ENCODE measurements at places on chromosomes 1 and 21.

DNA sequence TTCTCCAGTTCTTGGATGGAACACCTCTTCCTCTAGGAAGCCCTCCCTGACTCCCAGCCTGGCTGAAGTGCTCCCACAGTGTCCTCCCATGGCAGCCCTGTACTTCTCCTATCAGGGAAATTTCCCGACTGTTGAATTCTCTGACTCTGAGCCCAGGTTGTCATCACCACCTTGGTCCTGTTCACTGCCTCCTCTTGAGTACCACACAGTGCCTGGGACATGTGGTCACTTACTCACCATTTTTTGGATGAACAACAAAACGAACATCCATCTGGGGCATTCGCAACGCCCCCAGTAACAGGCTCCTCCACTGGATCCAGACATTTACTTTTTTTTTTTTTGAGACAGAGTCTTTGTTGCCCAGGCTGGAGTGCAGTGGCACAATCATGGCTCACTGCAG lies 37.4 kb downstream of the CHD5 start:
- DNase-seq, result no peak

GRCh38 chr1:57133686-57134085 lies 167.9 kb upstream of the C8B start:
- no peak for DNase-seq

GRCh38 chr1:106613068-106613467 lies 443.4 kb upstream of the PRMT6 start:
- no peak for DNase-seq

DNA sequence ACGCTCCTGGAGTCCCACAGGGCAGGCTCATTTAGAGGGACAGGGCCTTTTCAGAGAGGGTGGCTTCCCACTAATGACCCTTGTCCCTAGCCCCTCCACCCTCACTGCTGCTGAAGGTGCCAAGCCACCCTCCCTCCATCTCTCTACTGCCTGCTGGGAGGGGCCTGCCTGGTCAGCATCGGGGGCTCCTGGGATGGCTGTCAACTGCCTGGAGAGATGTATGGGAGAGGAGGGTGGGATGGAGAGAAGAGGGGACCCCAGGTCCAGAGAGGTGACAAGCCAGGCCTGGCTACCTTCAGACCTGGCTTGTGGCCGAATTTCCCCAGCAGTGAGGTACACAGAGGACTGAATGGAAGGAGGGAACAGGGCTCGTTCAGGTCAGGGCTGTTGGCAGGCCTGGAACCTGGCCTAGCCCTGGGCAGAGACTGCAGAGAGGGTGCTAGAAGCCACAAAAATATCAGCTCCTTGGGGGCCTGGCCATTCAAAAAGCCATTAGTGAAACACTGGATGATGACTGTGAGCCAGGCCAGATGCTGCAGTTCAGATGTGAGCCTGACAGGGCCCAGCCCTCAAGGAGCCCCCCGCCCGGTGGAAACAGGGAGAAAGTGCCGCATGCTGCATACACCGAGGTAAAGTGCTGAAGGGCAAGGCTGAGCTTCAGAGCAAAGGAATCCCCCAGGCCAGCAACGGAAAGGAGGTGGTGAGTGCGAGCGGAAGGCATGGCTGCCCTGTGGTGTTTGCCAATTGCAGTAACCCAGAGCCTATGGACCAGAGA lies 20.0 kb downstream of the MMEL1 start:
- no peak for DNase-seq

DNA sequence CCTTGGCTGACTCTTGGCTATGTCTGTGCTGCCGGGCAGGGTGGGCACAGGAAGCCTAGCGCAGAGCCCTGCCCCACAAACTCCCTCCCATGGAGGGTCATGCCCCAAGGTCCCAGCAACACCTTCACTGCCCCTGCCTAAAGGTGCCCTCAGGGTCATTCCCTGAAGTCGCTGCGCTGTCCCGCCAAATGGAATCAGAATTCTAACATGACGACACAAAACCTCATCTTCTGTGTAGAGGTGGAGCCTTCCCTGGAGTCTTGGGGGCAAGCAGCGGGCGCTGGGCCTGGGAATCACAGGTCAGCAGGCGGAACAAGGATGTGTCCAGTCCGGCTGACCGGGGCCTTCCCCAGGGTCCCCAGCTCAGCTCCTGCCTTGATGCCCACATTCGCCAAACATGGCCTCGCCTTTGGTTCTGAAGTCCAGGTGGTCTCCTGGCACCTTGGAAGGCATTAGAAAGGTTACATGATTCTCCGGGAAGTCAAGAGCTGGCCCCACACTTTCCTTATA lies 17.3 kb downstream of the TMEM201 start:
- no peak for DNase-seq

- no peak for DNase-seq
Measured at GRCh38 chr1:184020855-184021254, 16.7 kb downstream of the COLGALT2 start.

DNA sequence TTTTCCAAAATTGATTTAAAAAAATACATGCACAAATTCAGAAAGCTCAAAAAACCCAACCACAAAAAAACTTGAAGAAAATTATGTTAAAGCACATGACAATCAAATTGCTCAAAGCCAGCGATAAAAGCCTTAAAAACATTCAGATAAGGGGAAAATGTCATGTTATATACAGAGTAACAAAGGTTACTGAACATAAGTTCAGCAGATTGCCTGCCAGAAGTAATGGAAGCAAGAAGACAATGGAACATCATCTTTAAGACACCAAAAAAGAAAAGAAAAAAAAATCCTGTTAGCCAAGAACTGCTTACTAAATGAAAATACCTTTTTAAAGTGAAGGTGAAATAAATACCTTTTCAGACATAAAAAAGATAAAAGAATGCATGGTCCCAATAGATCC lies 147.2 kb upstream of the SGIP1 start:
- DNase-seq, result no peak

DNA sequence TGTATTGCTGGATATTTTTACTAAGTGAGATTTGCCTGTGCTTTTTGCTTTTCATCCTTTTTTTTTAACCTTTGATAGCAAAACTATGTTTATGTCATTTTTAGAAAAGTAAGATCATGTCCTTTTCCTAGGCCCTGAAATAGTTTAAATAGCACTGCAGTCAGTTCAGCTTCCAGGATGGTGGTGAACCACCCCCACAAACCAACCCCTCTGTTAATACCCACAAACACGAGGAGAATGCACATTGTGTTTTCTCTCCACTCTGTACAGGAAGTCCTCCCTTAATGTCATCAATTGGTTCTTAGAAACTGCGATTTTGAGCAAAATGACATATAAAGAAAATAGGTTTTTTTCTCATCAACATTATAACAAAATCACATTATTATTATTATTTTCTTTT lies 117.7 kb upstream of the DSCAM start:
- no peak for DNase-seq

DNA sequence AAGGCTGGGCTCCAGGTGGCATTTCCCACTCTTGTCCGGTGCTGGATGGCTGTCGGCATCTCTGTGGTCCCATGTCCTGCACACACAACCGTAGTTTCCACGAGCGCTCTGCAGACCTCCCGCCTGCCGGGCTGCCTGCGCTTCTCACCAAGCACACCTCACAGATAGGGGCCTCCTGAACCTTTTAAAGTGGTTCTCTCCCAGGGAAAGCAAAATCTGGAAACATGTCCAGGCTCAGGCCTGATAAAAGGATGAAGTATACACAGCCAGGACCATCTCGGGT lies 46.2 kb downstream of the CAPN9 start:
- no peak for DNase-seq

DNA sequence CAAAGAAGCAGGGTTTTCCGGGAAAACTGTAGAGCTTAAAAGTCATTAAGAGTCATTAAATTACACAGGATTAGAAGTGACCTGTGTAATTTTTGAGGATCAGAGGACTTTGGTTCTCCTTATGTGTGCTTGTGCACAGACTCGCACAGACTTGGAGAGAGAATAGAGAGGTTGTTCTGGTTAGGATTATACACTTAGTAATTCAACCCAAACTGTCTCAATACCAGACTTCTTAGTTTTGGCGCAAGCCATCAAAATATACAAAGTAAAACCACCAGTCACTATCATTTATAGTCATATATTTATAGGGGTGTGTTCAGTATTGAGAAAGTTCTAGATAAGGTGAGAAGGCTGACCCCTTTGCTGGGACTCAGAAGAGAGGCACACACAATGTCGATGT lies 112.3 kb downstream of the HLX start:
- DNase-seq, result no peak

DNA sequence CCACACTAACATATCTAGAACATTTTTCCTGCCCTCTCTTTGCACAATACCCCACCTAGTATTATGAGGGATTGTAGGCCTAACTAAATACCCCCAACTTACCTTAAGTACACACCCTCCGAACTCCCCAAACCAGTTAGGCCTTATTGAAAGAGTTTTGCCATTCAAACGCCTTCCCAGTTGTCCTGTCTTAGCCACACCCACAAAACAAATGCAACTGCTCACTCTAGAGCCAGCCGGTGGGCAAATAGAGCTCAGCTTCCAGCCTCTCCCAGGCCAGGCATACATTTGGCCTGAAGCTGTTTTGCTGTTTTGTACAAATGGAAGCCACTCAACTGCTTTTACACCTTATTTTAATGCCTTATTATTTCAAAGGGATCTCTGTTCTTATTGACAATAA lies 224.2 kb upstream of the RUNX1 start:
- DNase-seq, result no peak

GRCh38 chr1:101566883-101567538 lies 330.2 kb downstream of the S1PR1 start:
- no peak for DNase-seq

- DNase-seq, result no peak
Measured at GRCh38 chr21:31190516-31190915, 152.2 kb upstream of the KRTAP19-8 start.

GRCh38 chr21:21605521-21605920 lies 607.3 kb downstream of the NCAM2 start:
- DNase-seq, result no peak

GRCh38 chr1:109769330-109770078 lies 5.8 kb upstream of the EPS8L3 start:
- DNase-seq, result no peak

- no peak for DNase-seq
Measured at GRCh38 chr1:32741413-32742198, 39.0 kb upstream of the SYNC start.

GRCh38 chr1:77371396-77371795 lies 89.6 kb downstream of the AK5 start:
- no peak for DNase-seq

DNA sequence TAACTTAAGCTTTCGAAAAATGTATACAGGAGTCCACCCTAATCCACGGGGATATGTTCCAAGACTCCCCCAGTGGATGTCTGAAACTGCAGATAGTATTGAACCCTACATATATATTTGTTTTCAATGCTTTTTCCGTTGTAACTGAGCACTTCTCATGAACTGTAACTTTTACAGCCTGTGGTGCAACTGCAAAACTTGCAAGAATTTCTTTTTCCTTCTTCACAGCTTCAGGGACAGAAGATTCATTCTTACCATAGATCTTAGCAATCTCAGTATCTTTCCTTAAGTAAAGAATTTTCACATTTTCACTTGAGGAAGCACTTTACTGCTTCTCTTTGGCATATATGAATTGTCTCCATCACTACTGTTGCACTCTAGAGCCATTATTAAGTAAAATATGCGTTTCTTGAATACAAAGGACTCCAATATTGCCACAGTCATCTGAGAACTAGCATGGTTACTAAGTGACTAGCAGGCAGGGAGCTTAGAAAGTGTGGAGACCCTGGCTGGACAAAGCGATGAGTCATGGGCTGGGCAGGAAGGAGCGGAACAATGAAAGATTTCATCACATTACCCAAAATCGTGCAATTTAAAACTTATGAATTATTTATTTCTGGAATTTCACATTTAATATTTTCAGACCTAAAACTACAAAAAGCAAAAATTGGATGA lies 14.1 kb downstream of the DPYD start:
- DNase-seq, result no peak

DNA sequence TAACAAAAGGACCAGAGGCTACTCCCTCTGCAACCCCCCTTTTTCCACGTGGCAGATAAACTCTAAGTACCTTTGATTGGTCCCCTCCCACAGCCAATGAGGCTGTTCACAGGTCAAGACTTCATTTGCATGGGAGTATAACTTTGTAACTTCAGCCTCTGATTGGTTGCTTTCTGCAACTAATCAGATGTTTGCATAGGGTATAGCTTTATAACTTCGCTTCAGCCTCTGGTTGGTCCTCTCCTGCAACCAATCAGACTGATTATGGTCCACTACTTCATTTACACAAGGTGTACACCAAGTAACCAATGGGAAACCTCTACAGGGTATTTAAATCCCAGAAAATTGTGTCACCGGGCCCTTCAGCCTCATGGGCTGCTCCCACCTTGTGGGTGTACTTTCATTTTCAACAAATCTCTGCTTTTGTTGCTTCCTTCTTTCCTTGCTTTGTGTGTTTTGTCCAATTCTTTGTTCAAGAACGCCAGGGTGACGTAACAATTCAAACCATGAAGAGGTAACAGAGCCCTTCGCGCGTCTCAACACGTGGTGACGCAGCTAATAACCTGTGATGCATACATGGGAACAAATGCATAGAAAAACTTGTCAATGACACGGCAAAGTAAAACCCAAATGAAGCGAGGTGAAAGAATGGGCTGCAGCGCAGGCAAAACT lies 47.2 kb downstream of the VPS26C start:
- DNase-seq, result no peak

GRCh38 chr1:53127546-53127945 lies 14.9 kb downstream of the SLC1A7 start:
- no peak for DNase-seq

DNA sequence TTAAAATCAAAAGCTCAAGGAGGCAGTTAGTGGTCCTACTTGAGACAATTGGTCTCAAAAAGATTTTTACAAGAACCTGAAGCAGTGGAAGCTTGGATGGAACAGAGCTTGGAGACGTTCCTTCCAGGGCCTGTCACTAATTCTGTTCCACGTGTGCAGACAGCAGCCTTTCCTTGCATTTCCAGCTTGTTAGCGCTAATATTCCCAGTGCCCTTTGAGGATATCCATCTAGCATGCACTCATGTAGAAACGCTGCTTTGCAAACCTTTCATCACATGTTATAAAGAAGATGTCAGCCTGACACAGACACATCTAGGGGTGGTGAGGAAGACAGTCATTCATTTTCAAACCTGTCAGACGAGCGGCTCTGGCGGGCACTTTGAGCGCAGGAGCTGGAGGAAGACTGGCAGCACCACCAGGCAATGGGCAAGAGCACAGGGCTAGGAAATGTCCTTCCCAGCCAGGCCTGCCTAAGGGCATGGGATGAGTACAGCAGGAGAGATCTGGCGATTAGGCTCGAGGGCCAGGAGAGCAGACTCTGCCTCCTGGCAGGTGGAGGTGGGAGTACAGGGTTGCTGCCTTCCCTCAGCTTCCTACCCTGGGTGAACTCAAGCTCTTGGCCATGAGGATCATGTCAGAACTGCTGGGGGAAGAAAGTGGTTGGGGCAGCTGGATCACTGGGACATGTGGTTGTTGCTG lies 55.5 kb downstream of the CASQ2 start:
- no peak for DNase-seq

GRCh38 chr1:239547987-239548386 lies 161.6 kb downstream of the CHRM3 start:
- no peak for DNase-seq

DNA sequence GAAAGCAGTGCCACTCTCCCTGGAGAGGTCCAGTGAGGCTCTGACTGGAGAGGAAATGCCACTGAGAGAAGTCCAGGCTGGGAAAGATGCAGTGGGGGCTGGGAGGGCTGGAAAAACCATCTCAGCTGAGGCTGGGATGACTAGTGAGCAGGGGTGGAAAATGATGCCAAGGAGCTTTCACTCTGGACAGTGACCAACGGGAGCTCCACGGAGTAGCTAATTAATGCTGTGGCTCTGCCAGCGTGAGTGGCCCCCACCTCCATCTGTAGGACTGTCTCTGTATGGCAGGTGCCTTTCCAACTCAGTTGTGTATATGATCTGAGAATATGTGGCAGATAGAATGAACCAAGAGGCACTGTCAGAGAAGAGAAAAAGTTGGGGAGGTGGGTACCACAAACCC lies 86.7 kb downstream of the DDX20 start:
- no peak for DNase-seq

- no peak for DNase-seq
Measured at GRCh38 chr21:41337515-41337914, 20.9 kb downstream of the FAM3B start.

All from activated gamma-delta T cell treated with anti-CD3 and anti-CD28 coated beads, Interleukin-2, amount 50 U/mL, for 16 hours (primary cell).